Uterus (tissue), 4 donors: ENCODE measurements at places on chromosomes 7 and 10. TPM values are rescaled to one million over a fixed set of nuclear protein-coding genes. Genes with fewer than 3 reads are reported as not detected.

- H3K27me3 ChIP-seq = no peaks in the 10 kb centered on the region
- H3K27ac ChIP-seq = no peak overlapping the region
Observed at GRCh38 chr10:91545838-91546237, 87.0 kb downstream of the PPP1R3C start.

GRCh38 chr10:7405637-7406036 is 5.2 kb downstream of the SFMBT2 start:
- DNase-seq = no peak
- no peak overlapping the region for H3K27ac ChIP-seq
- H3K36me3 ChIP-seq = no peaks in the 10 kb centered on the region
- no peak overlapping the region for H3K4me3 ChIP-seq
- H3K4me1 ChIP-seq = no peaks in the 10 kb centered on the region

- H3K36me3 ChIP-seq = no peaks in the 10 kb centered on the region
- no peaks in the 10 kb centered on the region for H3K27me3 ChIP-seq
- H3K4me1 ChIP-seq = no peaks in the 10 kb centered on the region
- H3K4me3 ChIP-seq = no peak overlapping the region
- H3K27ac ChIP-seq = no peak overlapping the region
Observed at GRCh38 chr10:132175907-132176581, 10.7 kb upstream of the DPYSL4 start.

- DNase-seq = no peak
- no peak overlapping the region for H3K27ac ChIP-seq
- no peaks in the 10 kb centered on the region for H3K4me1 ChIP-seq
- H3K36me3 ChIP-seq = no peaks in the 10 kb centered on the region
- H3K27me3 ChIP-seq = no peaks in the 10 kb centered on the region
- no peak overlapping the region for H3K4me3 ChIP-seq
Observed at GRCh38 chr7:151642746-151643145, 123.1 kb upstream of the RHEB start.

- no peaks in the 10 kb centered on the region for H3K36me3 ChIP-seq
- H3K27me3 ChIP-seq = no peaks in the 10 kb centered on the region
- no peak for DNase-seq
- H3K4me1 ChIP-seq = no peaks in the 10 kb centered on the region
Observed at GRCh38 chr10:123462756-123463155, 203.4 kb upstream of the GPR26 start.

GRCh38 chr10:48429309-48429708 is 122.8 kb downstream of the MAPK8 start:
- no peak overlapping the region for H3K4me3 ChIP-seq
- no peaks in the 10 kb centered on the region for H3K27me3 ChIP-seq
- no peaks in the 10 kb centered on the region for H3K4me1 ChIP-seq
- no peaks in the 10 kb centered on the region for H3K36me3 ChIP-seq
- H3K27ac ChIP-seq = no peak overlapping the region

DNA sequence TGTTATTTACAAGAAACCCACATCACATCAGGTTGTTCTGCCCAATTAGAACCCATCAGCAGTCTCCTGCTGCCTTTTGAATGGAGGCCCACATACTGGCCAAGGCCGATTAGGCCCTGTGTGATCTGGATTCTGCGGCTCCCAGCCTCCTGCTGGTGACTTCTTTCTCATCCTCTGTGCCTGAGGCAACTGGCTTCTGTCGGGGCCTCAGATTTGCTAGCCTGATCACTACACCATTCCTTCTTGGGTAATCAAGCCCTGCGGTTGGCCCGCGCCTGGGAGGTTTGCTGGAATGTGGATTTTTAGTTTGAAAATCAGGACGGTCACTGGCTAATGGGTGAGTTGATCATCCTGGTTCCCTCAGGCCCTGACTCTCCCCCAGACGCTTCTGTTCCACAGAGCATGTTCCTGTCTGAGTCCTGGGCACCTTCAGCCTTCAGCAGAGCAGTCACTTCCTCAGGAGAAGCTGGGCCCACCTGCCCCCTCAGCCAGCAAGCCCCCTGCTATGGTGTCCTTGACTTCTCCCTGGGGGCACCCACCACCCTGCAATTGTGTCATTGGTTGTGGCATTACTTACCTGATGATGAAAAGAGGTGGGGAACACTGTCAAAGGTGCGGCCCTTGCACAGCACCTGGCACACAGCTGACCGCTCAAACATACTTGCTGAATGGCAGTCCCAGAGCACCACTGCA is 207.6 kb downstream of the PHTF2 start:
- H3K27me3 ChIP-seq = no peaks in the 10 kb centered on the region
- no peak overlapping the region for H3K4me3 ChIP-seq
- DNase-seq = no peak
- no peaks in the 10 kb centered on the region for H3K4me1 ChIP-seq
- no peaks in the 10 kb centered on the region for H3K36me3 ChIP-seq

DNA sequence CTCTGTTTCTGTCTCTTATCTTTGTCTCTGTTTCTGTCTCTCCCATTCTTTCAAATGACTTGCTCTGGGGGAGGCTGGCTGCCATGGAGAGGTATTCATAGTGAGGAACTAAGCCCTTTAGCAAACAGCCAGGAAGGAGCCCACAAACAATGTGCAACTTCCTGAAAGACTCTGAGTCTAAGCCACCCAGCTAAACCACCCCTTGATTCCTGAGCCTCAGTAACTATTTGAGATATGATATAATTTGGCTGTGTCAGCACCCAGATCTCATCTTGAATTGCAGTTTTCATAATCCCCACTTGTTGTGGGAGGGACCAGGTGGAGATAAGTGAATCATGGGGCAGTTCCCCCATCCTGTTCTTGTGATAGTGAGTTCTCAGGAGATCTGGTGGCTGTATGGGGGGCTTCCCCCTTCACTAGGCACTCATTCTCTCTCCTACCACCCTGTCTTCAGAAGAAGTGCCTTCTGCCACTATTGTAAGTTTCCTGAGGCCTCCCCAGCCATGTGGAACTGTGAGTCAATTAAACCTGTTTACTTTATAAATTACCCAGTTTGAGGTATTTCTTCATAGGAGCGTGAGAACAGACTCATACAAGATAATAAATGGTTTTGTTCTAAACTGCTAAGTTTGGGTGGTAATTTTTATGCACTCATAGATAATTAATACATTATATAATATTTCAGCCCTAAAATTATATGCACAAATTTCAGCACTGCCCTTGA is 121.2 kb upstream of the FOXP2 start:
- no peak overlapping the region for H3K4me3 ChIP-seq
- no peaks in the 10 kb centered on the region for H3K27me3 ChIP-seq
- no peaks in the 10 kb centered on the region for H3K4me1 ChIP-seq
- no peaks in the 10 kb centered on the region for H3K36me3 ChIP-seq
- H3K27ac ChIP-seq = no peak overlapping the region

The TUBB8 gene
- not detected for total RNA-seq

GRCh38 chr7:45601094-45601493 is 26.9 kb downstream of the ADCY1 start:
- DNase-seq = no peak
- no peaks in the 10 kb centered on the region for H3K27me3 ChIP-seq
- no peak overlapping the region for H3K4me3 ChIP-seq
- H3K27ac ChIP-seq = no peak overlapping the region

DNA sequence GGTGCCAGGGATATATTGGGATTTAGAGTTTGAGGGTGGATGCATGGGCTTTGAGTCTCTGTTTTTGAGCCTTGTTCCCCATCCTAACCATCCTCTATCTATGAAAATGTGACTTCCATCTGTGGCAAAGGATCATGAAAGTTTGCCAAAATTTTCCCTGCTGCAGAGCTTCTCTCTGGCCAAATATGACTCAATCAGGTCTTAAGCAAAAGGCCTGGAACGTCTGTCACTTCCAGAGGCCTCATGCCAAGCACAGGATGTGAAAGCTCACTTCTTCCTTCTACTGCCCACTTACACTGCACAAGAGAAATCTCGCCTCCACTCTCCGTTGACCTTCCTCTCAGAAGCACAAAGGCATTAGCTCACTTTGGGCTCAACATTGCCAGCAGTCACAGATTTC is 696.9 kb upstream of the NRP1 start:
- peak; percentile 49 for DNase-seq
- H3K27ac ChIP-seq = no peak overlapping the region
- H3K4me1 ChIP-seq = no peaks in the 10 kb centered on the region
- H3K36me3 ChIP-seq = no peaks in the 10 kb centered on the region

The H2BK1 gene
- total RNA-seq = 4.4 TPM

- H3K27me3 ChIP-seq = no peaks in the 10 kb centered on the region
- H3K4me3 ChIP-seq = no peak overlapping the region
- no peak for DNase-seq
- H3K36me3 ChIP-seq = no peaks in the 10 kb centered on the region
Observed at GRCh38 chr7:135349746-135350145, 116.1 kb downstream of the STRA8 start.

- H3K4me1 ChIP-seq = no peaks in the 10 kb centered on the region
- no peak overlapping the region for H3K4me3 ChIP-seq
- no peak overlapping the region for H3K27ac ChIP-seq
- DNase-seq = no peak
Observed at GRCh38 chr10:79340646-79341244, 6.5 kb upstream of the PPIF start.

GRCh38 chr7:106031300-106032035 is 68.4 kb downstream of the CDHR3 start:
- H3K27ac ChIP-seq = no peak overlapping the region
- no peaks in the 10 kb centered on the region for H3K4me1 ChIP-seq
- no peaks in the 10 kb centered on the region for H3K36me3 ChIP-seq

DNA sequence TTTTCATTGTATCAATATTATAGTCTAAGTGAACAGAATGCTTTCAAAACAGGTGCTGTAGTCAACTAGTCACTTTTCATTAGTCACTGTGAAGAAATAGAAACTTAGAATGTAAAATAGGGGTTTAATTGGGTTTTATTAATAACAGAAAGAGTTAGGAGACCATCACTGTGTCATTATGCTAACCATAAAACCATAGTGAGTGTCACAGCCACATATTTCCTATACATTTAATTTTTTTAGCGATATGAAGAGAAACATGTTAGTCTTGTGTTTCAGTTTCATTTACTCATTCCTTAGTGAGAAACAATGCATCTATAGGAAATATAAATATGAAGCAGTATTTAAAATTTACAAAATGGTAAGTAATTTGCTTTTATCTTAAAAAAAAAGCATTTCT is 22.2 kb downstream of the SPAG6 start:
- no peaks in the 10 kb centered on the region for H3K36me3 ChIP-seq
- H3K27ac ChIP-seq = no peak overlapping the region
- no peaks in the 10 kb centered on the region for H3K27me3 ChIP-seq
- H3K4me3 ChIP-seq = no peak overlapping the region

GRCh38 chr7:31316876-31317275 is 23.6 kb downstream of the NEUROD6 start:
- no peak overlapping the region for H3K4me3 ChIP-seq
- no peaks in the 10 kb centered on the region for H3K36me3 ChIP-seq
- no peak overlapping the region for H3K27ac ChIP-seq

GRCh38 chr7:16754856-16755317 is 1.3 kb downstream of the TSPAN13 start:
- H3K27ac ChIP-seq = no peak overlapping the region
- DNase-seq = no peak
- no peaks in the 10 kb centered on the region for H3K36me3 ChIP-seq
- H3K4me3 ChIP-seq = no peak overlapping the region

DNA sequence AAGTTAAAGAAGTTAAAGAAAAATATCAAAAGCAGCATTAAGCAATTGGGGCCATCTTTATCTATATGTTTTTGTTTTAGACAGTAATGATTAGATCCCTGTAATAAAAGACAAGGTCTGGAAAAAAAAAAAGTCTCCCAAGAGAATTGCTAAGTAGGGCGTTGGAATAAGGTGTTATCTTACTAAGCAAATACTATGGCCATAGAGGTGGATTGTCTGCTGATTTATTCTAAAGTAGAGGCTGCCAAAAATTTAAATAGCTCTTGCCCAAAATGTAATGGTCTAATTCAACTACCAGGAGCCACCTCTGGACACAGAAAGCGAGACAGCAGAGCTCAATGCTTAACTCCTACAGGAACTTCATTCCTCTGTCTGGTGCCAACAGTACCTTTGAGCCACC is 71.6 kb downstream of the HERPUD2 start:
- no peak for DNase-seq
- no peaks in the 10 kb centered on the region for H3K36me3 ChIP-seq
- no peak overlapping the region for H3K27ac ChIP-seq
- H3K4me1 ChIP-seq = no peaks in the 10 kb centered on the region
- H3K27me3 ChIP-seq = no peaks in the 10 kb centered on the region

DNA sequence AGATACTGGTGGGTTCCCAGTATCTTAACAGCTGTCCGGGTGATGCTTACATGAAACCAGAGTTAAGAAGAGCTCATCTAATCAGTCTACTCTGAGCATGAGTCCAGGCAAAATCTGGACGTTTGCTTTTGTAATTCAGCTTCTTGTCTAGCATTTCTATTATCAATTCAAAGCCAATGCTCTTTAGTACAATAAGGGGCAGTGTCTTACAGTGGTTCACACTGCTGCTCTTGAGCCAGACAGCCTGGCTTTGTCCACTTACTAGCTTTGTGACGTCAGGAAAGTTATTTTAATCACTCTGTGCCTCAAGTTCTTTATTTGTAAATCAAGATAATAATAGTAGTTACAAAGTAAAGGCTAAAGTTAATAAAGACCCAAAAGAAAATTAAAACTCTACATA is 227.3 kb upstream of the TCF7L2 start:
- no peak overlapping the region for H3K4me3 ChIP-seq
- H3K36me3 ChIP-seq = no peaks in the 10 kb centered on the region
- no peaks in the 10 kb centered on the region for H3K27me3 ChIP-seq
- DNase-seq = no peak
- H3K27ac ChIP-seq = no peak overlapping the region
